Naive B cell (primary cell): ENCODE measurements at places on chromosomes 2 and 18. TPM values are rescaled to one million over a fixed set of nuclear protein-coding genes. Genes with fewer than 3 reads are reported as not detected.

SERPINB4 gene
- polyA plus RNA-seq, result not detected

DNA sequence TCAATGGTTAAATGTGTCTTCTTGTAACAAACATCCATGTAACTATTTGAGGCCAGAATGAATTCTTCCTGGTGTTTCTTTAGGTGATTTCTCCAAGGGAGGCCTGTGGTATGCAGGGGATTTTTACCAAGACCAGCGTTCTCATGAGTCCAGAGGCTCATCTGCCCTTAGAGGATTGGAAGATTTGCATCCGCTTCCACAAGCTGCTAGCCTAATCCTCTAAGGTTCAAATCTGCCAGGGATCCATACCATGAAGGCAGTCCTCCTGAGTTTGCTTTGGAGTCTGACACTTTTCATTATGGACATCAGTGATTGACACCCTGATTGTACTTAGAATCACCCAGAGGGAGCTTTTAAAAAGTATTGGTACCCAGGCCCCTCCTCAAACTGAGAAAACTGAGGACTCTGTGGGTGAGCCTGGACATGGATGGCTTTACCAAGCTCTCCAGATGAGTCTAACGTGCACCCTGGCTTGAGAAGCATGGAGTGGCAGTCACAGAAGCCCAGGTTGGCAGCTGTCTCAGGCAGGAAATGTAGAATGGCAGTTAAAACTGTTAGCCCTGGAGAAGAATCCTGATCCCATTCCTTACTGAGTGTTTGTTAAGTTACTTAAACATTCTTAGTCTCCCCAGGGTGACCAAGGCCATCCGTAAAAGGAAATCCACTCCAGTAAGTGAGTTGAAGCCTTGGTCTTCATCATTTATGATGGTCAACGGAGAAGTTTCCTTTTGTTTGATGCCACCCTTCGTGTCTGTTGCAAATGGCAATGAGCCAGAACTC lies 95.3 kb upstream of the RMDN2 start:
- no peak overlapping the region for H3K27ac ChIP-seq
- no peak for DNase-seq
- H3K4me1 ChIP-seq, result peaks cover 4% of the 10 kb centered on the region
- H3K36me3 ChIP-seq, result no peaks in the 10 kb centered on the region

- no peaks in the 10 kb centered on the region for H3K4me1 ChIP-seq
- no peaks in the 10 kb centered on the region for H3K36me3 ChIP-seq
- H3K4me3 ChIP-seq, result no peak overlapping the region
- no peak for DNase-seq
- H3K27ac ChIP-seq, result no peak overlapping the region
These were observed 186.7 kb downstream of the TDRD15 start for GRCh38 chr2:21310493-21310892.

GRCh38 chr2:101380376-101380775 lies 6.9 kb downstream of the CREG2 start:
- H3K27me3 ChIP-seq, result peaks cover 36% of the 10 kb centered on the region
- no peak overlapping the region for H3K27ac ChIP-seq
- DNase-seq, result no peak
- no peak overlapping the region for H3K4me3 ChIP-seq
- H3K4me1 ChIP-seq, result no peaks in the 10 kb centered on the region
- no peaks in the 10 kb centered on the region for H3K36me3 ChIP-seq
